ENCODE measurements at places on chromosomes 4 and X.

DNA sequence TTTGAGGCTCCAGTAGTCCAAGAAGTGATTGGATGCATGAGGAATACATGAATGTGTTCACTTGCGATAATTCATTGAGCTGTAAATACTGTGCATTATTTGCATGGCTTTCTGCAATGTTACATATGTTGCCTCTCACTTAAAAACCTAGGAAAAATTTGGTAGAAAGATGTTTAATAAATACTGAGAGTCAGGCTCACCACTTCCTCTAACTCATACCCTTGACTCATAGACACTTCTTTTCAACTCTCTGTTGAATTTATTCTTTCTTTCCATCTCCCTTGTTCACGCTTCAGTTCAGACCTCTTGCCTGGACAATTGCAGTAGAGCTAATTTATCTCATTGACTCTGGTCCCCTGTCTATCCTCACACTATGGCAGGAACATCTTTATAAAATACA is 35.8 kb upstream of the LEF1 start:
- DNase-seq = no peak

DNA sequence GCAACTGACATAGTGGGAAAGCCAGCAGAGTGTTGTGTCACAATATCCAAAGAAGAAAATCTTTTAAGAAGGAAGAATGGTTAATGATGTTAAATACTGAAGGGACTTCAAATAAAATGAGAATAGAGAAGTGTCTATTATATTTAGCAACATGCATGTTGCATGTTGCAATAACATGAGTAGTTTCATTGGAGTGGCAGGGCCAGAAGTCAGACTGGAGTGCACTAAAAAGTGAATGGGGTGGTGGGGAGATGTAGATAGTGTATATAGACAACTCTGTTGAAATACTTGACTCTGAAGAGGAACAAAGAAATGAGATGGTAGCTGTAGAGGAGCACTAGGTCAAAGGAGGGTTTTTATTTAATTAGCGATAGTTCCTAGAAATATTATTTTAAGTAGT is 9.5 kb upstream of the AMMECR1 start:
- DNase-seq = no peak

- DNase-seq = no peak
Measured at GRCh38 chr4:20506827-20507226, 193.4 kb upstream of the PACRGL start.

- DNase-seq = no peak
Measured at GRCh38 chr4:73902817-73903547, 33.8 kb downstream of the CXCL1 start.

- no peak for DNase-seq
Measured at GRCh38 chr4:154503598-154503997, 12.0 kb upstream of the DCHS2 start.

DNA sequence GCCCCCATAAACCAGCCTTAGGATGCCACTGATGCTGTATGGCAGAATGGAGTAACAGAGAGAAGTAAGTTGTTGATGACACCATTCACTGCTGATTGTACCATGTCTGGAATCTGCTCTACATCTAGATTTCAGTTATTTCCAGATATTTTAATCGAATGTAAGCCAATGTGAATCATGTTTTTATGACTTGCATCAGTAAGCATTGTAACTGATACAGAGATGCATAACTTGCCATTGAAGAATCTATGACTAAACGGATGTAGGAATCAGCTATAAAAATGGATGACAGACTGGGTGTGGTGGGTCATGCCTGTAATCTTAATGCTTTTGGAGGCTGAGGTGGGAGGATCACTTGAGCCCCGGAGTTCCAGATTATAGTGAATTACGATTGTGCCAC is 161.0 kb upstream of the GATB start:
- no peak for DNase-seq

DNA sequence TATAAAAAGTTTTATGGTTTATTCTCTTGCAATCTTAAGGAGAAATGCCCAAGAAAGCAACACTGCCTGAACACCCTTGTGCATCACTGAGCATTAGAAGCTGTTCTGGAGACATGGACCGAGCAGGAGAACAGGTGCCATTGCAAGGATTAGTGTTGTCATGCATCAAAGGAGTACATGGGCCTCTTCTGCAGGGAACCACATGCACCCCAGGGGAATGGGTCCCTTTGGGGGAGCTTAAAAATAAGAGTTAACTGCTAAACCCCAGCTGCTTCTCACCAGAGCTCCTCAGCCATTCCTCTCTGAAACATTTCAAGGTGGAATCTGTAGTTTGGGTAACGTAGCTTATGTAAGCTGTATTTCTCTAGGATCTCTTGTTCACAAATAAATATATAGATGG is 353.0 kb upstream of the SLC7A11 start:
- no peak for DNase-seq

Measured in stimulated activated naive CD4-positive, alpha-beta T cell treated with Interleukin-2 at 50 U/mL for 16 hours (primary cell).